AML-193 (cell line): ENCODE measurements at places on chromosomes 5 and 9.

GRCh38 chr9:69181908-69182353, 7.9 kb downstream of the TJP2 start:
- DNase-seq = peak; percentile 38

DNA sequence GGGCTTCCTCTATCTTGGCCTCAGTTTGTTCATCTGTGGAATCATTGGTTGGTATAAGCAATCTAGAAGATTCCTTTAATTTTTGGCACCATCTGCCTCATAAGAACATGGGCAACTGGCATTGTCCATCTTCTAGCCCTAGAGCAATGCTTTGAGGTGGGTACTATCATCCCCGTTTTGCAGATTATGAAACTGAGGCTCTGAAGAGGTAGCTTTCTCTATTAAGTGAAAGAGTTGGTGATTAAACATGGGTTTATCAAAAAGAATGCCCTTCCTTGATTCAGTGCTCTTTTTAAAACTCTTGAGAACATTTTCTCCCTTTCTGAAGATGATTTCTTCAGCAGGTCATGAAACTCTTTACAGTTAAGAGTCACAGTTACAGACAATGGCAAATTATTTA, 42.4 kb upstream of the TGFBR1 start:
- no peak for DNase-seq

- DNase-seq = no peak
Observed at GRCh38 chr9:98787766-98788335, 8.5 kb downstream of the ANKS6 start.

DNA sequence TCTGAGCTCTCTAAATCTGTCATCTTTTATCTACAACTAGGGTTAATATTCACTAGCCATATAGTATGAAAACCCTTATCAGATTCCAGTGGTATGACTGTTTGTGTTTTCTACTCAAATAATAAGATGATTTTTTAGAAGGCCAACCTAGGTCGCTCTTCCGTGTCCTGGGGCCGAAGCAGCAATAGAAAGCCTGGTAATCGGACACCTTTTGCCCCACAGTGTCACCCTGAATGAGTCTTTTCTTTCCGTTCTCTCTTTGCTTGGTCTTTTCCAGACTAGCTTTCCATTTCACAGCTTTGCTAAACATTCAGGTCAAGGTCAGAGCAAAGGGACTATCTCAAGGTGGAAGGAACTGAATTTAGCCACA, 243.3 kb upstream of the ANKRD55 start:
- DNase-seq = no peak

GRCh38 chr5:28567048-28567447, 1528.7 kb upstream of the CDH9 start:
- DNase-seq = no peak

DNA sequence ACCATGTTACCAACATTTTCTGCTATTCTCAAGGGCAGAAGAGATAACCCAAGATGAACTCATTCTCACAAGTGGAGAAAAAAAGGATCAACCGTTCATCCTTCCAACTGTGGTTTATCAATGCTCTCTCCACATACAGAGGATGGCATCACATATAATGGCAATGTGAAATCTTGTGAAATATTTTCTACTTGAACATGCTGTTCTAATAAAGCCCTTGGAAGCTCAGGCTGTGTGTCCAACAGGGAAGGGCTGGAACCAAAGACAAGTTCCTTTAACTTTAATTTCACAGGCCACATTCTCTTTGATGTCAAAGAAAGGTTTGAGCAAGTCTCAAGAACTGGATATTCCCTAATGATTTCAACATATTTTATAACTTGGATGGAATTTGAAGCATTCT, 230.5 kb downstream of the SPOCK1 start:
- no peak for DNase-seq

DNA sequence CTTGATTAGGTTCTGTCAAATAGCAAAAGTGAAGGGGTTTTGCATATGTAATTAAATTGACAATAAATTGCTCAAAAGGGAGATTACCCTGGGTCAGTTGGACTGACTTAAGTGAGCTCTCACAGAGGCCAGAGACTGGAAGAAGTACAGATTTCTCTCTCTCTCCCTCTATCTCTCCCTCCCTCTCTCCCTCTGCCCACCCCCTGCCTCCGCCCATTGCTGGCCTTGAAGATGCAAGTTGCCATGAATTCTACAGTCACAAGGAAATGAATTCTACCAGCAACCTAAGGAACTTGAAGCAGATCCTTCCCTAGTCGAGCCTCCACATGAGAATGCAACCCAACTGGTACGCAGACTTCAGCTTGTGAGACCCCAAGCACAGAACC, 119.2 kb downstream of the LPAR1 start:
- DNase-seq = no peak

- no peak for DNase-seq
Observed at GRCh38 chr9:124270504-124271335, 13.0 kb downstream of the NEK6 start.

- no peak for DNase-seq
Observed at GRCh38 chr9:134537951-134538641, 103.5 kb upstream of the COL5A1 start.

- no peak for DNase-seq
Observed at GRCh38 chr5:53160895-53161294, 51.3 kb upstream of the MOCS2 start.

DNA sequence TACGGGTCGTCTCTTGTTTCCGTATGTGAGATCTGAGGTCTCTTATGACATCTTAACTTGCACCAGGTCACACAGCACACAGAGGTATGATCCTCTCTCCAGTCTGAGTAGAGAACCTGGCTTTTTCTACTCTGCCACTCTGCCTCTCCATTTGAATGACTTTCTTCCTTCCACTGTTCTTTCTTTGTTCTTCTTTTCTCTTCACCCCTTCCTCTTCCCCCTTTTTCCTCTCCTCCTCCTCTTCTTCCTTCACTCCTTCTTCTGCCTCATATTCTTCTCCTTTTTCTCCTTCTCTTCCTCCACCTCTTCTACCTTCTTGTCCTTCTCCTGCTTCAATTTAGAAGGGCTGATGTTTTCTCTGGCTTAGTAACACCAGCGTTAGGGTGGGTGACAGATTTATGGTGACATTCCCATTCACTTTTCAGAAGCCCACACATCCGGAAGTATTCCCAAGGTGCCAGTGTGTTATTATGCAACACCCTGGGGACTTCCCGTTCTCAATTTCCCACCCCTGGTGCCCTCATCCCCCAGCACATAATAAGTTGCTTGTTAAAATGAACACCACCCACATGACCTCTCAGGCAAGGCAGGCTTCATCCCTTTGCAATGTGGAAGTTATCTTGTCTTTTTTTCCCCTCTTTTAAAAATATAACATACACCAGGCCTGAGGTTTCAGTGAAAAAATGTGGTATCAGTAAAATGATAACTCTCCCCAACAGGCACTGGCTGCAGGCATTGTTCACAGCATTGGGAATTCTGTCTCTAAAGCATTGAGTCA, 122.0 kb downstream of the PAPPA start:
- DNase-seq = no peak

DNA sequence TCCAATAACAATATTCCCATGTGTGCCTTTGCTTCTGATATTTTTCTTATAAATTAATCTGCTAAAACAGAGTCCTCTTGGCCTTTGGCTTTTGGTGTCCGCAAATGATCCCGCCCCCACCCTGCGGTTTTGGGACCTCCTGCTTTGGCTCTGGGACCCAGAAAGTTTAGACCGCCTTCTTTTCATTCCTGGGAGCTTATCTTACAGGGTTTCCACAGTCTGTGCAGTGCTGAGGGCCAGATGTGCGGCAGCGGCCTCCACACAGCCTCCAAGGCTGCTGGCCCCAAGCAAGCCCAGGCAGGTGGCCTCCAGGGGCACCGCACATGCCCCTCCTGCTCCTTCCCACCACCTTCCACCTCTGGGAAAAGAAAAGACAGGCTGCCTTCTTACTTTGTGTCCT, 191.5 kb downstream of the ERCC6L2 start:
- DNase-seq = no peak

DNA sequence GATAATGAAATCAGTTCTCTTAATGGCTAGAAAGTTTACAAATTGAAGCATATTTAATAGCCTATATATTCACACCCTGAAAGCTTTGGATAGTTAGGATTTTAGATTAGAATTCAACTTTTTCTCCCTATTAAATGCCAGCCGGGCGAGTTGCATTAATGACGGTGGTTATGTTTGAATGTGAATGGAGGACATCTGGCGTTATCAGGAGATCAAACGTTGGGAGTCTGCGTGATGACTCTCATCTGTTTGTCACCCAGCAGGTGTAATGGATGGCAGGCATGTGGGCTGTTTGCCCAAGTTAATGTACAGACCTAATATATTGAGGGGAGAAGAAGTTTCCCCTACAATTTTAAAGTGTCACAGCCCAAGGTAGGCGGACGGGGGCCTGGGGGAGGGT, 1227.7 kb upstream of the WWC1 start:
- DNase-seq = no peak

GRCh38 chr5:36666274-36666673, 59.9 kb downstream of the SLC1A3 start:
- DNase-seq = no peak

DNA sequence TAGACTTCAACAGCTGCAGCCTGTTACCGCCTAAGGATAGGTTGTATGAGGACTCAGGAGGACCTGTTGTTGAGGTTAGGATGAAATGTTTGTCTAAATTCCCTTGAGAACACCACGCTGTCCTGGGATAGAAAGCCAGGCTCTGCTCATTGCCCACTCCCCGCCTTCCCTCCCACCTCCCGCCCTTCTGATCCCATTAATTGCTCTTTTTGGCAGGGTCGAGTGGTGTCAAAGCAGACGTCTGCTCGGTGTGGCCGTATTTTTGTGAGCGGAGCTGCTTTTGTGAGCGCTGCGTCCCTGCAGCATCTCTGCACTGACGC, 62.3 kb downstream of the SPATA31C2 start:
- DNase-seq = no peak

DNA sequence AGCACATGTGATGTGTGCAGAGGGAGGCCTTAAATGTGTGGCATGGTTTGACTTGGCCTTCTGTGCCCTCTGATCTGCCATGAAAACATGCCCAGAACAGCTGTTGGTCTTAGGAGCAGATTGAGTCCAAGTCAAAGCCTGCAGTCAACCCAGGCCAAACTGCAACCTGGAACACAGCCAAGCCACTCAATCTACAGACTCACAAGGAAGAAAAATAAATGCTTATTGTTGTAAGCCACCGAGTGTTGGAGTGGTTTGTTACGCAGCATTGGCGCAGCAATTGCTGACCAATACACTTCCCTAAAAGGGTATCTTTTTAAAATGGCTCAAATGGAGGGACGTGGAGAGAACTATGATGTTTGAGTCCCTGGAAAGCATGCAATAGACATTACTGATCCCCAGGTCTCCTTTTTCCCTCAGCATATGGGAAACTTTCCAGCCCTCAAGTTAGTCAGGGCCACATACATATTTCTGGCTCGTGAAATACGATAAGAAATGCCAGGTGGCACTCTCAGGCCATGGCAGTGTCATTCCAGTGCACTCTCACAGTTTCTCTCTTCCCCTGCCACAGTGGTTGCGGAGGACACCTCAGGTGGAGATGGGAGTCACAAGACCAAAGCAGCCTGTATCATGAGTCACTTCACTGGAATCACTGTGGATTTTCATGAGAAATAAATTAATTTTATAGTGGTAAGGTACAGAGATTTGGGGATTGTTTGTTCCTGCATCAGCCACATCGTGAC, 168.0 kb upstream of the ZNF618 start:
- no peak for DNase-seq

GRCh38 chr5:4191041-4191440, 595.4 kb downstream of the IRX1 start:
- no peak for DNase-seq

DNA sequence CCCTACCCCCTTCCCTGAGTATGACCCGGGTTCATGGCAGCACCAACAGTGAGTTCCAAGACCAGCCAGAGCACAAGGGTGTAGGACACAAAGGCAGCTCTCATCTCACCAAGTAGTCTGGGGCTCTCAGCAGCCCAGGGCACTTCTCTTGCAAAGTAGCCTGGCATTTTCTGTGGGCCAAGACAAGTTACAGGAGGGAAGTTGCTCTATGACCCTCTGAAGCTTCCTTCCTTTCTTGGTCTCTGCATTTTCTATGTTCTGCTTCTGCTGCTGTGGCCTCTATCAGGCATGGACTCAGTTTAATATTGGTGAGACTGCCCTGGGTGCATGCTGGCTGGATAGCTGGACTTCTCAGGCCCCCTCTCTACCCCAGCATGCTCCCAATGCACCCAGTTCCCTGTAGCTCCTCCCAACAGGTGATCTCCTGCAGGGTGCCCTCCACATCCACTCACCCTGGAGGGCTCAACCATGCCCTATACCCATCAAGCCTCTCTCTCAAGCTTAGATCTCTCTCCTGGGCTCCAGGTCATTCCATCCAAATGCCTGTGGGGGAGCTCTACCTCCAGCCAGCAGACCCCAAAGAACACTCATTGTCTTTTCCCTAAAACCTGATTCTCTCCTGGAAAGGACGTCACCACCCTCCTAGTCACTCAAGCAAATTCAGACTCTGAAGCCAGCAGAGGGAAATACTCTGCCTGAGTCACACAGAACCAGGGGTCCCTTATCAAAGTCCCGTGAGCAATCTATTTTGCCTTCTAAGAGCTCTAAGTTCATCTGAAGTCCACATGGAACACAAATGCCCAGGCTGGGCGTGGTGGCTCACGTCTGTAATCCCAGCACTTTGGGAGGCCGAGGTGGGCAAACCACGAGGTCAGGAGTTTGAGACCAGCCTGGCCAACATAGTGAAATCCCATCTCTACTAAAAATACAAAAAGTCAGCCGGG, 13.8 kb downstream of the TBC1D2 start:
- peak; percentile 69 for DNase-seq

- DNase-seq = no peak
Observed at GRCh38 chr5:72883850-72884249, 67.4 kb downstream of the TNPO1 start.

DNA sequence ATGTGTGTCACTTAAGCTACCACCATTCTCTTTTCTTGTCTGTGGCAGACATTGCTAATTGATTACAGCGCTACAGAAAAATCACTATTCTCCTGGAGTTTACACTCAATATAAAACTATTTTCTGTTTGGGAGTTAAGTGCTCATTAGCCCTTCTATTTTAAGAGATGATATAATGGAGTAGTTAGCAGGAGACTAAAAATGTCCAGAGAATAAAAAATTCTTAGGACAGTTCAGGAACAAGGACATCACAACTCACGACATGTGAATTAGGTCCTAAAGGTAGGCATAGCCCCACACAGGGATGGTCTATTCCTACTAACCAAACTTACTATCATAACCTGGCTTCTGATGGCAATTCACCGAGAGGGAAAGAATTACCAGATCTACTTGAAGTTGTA, 258.5 kb downstream of the KIAA0825 start:
- DNase-seq = no peak

DNA sequence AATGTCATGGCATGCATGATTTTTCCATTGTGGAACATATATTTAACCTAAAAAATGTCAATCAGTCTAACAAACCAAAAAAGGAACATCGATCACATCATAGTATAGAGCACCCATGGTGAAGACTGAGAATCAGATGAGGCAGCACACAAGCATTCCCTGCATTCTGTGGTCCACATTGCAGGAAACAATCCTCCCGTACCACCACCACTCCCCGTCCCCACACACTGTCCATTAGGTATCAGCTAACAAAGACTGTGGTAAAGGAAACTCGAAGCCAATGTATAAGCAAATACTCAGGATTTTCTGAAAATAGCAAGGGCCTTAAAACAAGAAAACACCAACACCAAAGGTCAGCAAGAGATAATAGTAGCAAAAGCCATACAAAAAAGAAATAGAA, 1104.4 kb upstream of the SEMA6A start:
- no peak for DNase-seq

GRCh38 chr9:20504930-20505329, 117.4 kb downstream of the MLLT3 start:
- no peak for DNase-seq

- DNase-seq = no peak
Observed at GRCh38 chr5:87594566-87594965, 181.8 kb upstream of the CCNH start.
